ENCODE measurements at places on chromosomes 12 and 14.

DNA sequence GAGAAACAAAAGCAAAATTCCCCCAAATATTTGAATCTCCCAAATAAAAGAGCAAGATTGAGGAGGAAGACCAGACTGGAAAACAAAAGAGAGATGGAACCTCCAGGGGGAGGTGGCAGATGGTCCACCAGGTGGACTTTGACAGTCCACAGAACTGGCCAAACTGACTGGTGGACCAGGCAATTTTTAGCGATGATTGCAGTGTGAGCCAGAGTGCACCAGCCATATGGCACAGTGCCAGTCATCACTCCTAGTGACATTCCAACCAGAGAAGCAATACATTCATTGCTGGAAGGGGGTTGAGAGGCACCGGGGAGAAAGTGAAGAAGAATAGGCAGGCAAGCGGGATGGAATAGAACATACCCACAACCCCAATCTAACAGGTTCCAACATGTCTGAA is 182.9 kb downstream of the EXOC5 start:
- no peak for DNase-seq

DNA sequence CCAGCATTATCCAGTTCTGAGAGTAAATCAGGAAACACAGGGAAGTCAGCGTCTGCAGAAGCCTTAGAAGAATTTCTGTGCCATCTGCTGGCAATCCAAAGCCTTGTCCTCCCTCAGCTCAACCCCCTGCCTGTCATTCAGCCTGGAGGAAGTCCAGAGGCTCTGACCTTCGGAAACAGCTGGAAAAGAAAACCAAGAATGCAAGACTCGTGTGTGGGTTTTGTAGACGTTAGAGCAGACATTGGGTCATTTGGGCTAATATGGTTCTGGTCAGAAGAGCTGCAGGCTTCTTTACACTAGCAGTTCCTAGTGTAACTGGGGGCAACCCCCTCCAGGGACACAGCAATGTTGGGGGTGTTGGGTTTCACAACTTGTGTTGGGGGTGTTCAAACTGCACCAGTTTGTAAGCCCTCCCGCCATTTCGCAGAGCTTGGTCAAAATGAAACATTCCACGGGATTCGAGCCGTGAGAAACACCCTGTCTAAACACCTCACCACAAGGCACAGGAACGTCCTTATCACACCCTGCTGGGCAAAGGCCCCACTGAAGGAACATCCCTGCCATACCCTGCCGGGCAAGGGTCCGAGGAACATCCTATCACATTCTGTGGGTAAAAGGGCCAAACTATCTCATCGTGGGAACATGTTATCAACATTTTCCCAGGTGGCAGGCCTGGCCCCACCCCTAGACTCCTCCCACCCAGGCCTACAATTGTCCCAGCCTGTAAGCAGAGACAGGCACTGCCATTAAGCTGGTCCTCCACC is 21.0 kb upstream of the SERPINA4 start:
- DNase-seq, result no peak

DNA sequence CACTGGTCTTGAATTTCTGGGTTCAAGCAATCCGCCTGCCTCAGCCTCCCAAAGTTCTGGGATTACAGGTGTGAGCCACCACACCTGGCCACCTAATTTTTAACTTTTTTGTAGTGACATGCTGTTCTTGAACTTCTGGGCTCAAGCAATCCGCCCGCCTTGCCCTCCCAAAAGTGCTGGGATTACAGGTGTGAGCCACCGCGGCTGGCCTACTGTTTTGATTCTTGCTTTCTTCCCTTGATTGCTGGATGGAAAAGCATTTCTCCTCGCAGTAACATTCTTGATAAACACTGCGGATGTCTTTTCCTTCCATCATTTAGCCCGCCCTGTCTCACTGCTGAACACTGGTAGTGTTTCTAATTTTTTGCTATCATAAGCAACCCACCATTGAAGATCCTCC is 72.9 kb downstream of the RBM19 start:
- DNase-seq, result no peak

- DNase-seq, result no peak
Observed at GRCh38 chr14:98578204-98578603, 693.8 kb downstream of the BCL11B start.

DNA sequence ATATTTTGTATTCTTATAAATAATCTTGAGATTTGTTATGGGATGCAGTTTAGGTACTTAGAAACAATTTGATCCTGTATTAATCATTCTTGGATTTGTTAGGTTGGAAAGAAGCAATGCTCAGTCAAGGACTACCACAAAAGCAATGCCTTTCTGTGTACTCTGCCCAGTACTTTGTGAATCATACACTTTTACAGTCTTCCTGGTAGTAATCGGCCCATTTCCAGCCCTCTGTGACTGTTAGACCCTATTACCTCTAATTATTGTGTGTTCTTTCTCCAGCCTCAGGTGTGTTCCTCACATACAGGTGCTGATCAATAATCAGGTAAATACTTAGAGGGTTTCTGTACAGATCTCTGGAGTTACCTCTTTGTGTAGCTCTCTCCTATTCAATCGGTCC is 609.0 kb downstream of the KCNH5 start:
- no peak for DNase-seq

Data from activated CD4-positive, CD25-positive, alpha-beta regulatory T cell treated with anti-CD3 and anti-CD28 coated beads, Interleukin-2, amount 50 U/mL, for 16 hours (primary cell).